ENCODE measurements at places on chromosomes 3 and 15.

- no peak for DNase-seq
These were observed 9.3 kb downstream of the GLDN start for GRCh38 chr15:51350723-51351122.

- DNase-seq, result no peak
These were observed 609.7 kb downstream of the VGLL3 start for GRCh38 chr3:86381247-86381646.

DNA sequence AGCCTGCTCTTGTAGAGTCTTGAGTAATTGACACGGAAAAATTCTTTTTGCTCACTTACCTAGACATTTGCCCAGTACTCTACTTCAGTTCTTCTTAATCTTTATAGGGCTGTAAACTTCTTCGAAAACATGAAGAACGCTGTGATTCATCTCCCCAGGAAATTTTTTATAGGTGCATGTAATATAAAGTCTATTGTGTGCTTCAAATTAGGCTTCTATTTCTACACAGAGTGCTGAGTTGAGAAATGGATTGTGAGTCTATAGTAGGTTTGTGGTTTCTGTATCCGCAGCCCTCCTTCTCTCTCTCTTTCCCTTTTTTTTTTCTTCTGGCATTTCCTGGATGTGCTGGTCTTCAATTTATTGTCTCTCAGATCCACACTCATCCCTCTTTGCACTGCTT, 183.3 kb upstream of the DCBLD2 start:
- no peak for DNase-seq

GRCh38 chr3:2898591-2899353, 211.4 kb downstream of the IL5RA start:
- no peak for DNase-seq

- no peak for DNase-seq
These were observed 18.1 kb downstream of the GBE1 start for GRCh38 chr3:81743096-81744025.

DNA sequence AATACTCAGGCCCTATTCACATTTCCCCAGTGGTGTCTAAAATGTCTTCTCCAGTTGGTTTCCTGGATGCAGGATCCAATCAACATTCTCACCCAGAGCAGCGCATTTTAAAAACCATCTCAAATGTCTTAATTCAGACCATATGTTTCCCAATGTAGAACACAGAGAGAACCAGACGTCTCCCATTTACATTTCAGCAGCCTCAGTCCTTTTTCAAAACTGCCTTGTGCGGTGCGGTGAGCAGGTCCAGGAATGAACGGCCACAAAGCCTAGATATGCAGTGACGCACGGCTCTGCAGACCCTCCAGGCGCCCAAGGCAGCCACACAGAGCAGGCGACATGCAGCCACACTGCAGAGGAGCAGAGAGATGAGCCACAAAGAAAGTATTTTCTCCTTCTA, 66.1 kb upstream of the MEX3B start:
- DNase-seq, result no peak

GRCh38 chr15:54582863-54583643, 604.8 kb downstream of the UNC13C start:
- no peak for DNase-seq

DNA sequence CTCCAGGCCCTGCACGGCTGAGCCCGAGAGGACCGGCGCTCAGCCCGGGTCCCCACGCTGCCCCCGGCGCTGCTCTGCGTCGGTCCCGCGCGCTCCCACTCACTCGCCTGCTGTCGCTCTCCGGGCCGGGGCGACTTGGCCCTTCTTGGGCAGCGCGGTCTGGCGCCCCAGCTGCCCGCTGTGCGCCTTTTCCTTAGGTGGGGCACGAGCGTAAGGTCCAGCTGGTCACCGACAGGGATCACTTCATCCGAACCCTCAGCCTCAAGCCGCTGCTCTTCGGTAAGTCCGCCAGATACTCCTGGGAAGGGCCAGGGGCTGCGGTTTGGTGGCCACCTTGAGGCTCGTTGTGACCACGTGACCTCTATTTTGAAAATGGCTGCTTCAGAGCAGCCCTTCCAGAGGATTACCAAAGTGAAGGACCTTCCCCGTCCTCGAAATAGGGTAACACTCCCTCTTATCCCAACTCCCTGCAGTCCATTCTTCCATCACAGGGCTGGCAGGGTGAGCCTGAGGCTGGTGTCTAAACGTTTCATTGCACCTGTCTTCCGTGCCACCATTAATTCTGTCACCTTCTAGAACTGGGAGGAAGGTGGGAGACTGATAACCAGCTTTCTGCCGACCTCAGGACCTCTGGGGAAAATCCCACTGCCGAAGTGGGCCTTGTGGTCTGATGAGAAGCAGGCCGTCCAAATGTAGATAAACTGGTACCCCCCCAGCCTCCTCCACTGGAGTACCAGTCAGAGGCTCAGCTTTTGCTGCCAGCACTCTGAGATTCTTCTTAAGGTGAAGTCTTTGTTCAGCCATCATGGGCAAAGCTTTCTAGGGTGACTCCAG, 812 bp downstream of the P4HTM start:
- no peak for DNase-seq

DNA sequence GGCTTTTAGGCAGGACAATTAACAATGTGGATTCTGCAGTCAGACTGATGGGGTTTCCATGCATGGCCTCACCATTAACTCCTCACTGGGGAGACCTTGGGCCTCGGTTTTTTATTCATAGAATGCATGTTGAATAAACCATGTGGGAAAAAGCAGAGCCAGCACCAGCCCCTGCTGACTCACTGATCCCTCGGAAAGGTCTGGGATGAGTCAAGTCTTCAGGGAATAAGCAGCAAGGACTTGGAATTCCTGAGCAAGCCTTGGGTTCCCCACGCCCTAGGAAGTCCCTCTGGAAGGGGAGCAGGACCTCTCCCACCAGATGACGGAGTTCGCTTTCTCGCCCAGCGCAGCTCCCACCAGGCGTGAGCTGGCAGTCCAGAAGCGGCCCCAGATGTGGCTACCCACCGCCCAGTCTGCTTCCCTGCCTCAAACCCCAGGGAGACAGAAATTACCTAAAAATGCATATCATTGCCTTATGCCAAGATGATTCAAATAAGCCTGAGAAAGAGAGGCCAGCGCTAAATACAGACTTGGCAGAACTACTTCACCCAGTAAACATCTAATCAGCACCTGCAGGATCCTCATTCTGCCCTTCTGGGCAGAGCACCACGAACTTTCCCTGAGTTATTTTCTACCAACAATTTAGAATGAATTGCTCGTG, 45.4 kb downstream of the BTD start:
- DNase-seq, result no peak

GRCh38 chr15:57606816-57607215, 15.1 kb downstream of the MYZAP start:
- no peak for DNase-seq

DNA sequence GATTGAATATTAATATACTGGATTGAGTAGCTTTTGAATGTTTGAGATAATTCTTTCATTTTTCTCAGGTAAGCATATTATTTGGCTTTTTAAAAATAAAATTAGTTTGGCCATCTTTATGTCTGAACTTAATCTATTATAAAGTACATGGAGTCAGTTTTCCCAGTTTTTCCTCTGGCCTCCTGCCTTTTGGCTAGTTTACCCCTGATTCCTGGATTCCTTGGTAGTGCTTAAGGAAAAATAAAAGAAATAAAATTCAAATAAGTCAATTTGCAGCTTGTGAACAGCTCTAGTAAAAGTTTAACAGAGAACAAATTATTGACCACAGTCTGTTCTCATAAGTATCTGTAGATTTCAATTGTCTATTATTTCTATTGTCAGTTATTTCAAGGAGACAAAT, 89.4 kb downstream of the COL6A6 start:
- DNase-seq, result no peak

DNA sequence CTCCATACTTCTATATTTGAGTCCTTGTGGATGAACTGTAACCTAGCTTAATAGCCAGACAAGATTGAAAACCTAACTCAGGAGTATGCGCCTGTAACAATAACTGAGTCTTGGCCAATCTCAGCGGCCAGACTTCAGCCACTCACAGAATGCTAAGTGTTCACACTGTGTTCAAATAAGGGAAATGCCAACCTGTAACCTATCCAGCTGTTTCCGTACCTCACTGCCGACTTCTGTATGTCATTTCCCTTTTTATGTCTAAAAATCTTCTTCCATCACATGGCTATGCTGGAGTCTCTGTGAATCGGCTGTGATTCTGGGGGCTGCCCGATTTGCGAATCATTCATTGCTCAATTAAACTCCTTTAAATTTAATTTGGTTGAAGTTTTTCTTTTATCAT, 169.2 kb downstream of the NFKBIZ start:
- DNase-seq, result no peak

DNA sequence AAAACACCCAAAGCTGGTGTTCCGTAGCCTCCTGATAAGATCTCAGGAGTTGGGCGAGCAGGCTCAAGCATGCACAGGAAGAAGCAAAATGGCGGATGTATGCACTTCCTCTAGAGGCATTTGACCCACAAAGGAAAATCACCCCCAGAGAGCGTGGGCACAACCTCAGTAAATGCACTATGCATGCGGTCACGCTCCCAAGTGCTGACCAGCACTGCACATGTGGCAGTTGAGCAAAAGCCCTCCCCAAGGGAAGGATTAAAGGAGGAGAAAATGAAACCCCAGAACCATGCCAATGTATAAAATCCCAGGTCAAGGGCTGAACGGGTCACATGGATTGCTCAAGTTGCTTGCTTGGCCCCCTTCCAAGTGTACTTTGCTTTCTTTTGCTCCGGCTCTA, 289.4 kb upstream of the IGF1R start:
- DNase-seq, result no peak

GRCh38 chr3:194023501-194024280, 112.3 kb upstream of the HES1 start:
- no peak for DNase-seq

GRCh38 chr15:48389691-48390143, 58.5 kb downstream of the DUT start:
- no peak for DNase-seq

- DNase-seq, result no peak
These were observed 10.7 kb downstream of the RPLP1 start for GRCh38 chr15:69463182-69463756.

GRCh38 chr3:175270198-175270837, 411.2 kb downstream of the NAALADL2 start:
- DNase-seq, result no peak

DNA sequence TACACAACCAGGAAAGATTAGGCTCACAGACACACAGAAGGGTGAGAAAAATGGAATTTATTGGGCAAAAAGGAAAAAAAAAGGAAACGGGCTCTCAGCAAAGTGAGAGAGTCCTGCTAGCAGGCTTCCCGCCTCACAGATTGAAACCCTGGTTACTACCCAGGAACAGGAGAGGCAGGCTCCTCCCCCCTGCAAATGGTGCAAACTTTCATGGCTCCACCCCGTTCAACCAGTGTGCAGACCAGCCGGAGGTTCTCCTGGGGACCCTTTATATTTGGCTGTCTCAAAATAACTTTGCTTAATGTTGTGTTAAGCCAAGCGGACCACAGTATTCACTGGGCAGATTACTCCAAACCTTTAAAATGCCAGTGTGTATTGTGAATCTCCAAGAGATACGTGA, 40.3 kb downstream of the IL1RAP start:
- no peak for DNase-seq

- no peak for DNase-seq
These were observed 189.7 kb downstream of the OPA1 start for GRCh38 chr3:193782747-193783146.

DNA sequence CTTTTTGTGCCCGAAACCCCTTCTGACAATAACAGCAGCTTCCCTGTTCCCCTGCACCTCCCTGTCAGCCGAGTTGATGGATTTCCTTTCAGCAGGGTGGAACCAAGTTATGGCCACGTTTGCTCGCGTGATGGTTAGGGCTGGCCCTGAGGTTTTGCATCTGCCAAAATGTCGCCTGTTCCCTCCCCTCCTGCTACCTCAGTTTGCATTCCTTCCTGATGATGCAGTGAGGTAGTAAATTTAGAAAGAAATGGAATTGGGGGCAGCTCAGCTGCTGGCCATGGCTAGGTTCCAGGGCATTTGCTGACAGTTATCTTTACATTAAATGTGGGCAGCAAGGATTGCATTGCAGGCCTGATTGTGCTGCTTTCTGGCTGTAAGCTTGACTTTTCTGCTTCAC, 13.2 kb downstream of the LIMD1 start:
- no peak for DNase-seq

DNA sequence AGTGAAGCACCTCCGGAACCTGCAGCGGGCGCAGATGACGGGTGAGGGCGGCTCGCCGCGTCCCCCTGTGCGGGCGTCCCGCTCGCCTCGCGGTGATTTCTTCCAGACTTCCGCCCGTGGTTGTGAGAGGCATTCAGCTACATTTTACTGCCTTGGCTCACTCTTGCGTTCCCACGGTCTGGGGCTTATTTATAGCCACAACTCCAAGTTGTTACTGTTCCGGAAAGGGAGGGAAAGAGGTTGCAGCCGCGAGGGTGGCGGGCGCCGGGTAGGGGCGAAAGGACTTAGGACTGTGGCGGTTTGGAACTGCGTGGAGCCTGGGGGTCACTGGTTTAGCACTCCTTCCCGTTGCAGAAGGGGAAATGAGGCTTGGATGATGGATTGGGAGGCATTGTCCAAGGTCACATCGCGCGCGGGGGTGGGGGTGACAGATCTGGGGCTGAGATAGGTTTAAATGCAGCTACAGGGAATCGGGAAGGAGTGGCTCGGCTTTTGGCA, 1.1 kb downstream of the HES1 start:
- peak; percentile 25 for DNase-seq

DNA sequence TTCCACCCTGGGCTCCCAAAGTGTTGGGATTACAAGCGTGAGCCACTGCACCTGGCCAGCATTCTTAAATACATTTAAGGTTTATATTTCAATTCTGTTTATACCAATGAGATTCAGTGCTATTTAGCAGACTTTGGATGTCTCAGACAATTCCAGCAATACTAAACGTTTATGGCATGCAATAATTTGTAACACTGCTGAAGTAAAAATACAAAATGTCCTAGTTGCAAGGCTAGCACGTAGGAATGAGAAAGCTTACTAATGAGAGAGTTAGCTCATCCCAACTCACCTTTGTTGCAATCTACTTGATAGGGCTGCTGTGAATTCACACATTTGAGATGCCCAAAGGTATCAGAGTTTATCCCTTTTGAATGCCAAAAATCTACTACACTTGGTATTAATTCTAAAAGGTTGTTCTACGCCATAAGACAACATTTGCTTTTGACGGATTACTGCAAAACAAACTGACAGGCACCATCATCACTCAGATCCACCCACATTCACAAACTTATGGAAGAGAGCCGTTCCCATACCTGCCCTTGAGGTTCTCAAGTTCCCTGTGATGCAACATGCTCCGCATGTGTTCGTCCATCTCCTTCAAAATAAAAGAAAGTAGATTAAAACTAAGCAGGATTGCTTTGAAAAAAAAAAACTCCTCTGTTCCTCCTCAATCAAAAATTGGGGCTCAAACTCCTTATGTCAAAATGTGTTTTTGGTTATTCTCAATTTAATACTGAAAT, 25.3 kb downstream of the ZNF106 start:
- no peak for DNase-seq

DNA sequence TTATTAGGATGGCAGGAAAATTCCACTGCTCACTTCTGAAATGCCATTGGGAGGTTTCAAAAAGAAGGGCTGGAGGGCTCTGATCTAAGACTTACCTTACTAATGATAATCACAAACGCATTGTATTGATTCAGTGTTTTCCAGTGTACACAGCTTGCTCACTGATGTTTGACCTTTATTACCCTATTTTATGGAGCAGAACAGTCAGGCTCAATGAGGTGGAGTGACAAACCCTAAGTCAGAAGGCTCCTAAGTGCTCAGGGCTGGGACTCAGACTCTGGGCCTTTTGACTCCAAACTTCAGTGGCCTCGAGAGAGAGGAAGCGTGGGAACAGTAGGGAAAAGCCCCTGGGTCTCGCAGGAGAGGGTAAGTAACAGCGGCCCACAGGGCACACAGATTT, 20.3 kb upstream of the RAD18 start:
- no peak for DNase-seq

- no peak for DNase-seq
These were observed 34.5 kb downstream of the PSTPIP1 start for GRCh38 chr15:77029166-77030047.

- DNase-seq, result no peak
These were observed 76.8 kb upstream of the KLHL25 start for GRCh38 chr15:85871545-85871944.
